ENCODE measurements at places on chromosomes 4 and X.

GRCh38 chr4:165293061-165293460 lies 34.4 kb upstream of the MSMO1 start:
- no peak for DNase-seq

GRCh38 chr4:33911959-33912358 lies 2332.4 kb downstream of the ARAP2 start:
- DNase-seq, result no peak

- no peak for DNase-seq
These were observed 332.6 kb downstream of the ARHGAP10 start for GRCh38 chr4:148064451-148064850.

DNA sequence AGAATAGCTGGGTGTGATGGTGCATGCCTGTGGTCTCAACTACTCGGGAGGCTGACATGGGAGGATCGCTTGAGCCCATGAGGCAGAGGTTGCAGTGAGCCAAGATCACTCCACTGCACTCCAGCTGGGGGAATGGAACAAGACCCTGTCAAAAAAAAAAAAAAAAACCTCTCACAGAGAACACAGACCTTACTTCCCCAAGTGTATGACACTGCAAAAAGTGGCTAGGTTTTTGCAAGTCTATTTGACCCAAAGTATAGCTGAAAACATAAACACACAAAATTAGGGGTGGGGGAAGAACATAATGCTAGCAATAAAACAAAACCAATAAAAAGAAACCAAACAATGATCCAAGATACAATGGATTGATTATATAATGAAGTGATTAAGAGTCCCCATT lies 6.7 kb downstream of the LAMP2 start:
- no peak for DNase-seq

DNA sequence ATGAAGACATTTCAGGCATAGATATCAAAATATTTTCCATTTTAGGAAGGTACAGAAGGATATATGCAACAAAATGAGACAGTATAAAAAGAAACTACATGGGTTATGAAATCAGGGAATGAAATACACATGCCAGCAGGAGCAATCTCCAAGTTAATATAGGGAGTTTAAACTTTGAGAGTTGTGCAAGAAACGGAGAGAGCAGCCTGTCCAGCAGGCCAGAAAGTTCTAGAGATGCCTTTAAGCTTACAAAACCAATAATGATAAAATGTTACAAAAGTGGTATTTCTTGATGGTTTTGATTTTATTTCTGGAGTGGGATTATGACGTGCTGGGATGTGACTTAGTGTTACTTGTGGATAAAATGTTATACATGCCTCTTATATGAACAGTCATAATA lies 2047.9 kb downstream of the ARAP2 start:
- DNase-seq, result no peak

DNA sequence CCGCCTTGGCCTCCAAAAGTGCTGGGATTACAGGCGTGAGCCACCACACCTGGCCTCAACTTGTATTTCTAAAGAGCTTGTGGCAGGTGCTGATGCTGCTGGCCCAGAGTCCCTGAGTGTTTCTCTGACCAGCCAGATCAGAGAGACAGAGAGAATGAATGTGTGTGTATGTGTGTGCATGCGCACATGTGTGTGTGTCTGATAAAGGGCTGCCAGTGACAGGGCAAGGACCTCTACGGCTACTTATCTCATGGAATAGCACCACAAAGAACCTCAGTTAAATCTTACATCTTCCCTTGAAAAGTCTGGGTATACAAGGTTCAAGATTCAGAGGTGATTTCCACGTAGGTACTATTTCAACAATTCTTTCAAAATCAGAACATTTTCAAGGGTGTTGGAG lies 86.0 kb downstream of the SCD5 start:
- DNase-seq, result no peak

All from CD4-positive, alpha-beta T cell treated with Interleukin-21 for 1 hour (primary cell).